ENCODE measurements at places on chromosomes 4 and X.
A peak's percentile ranks its signal among the peaks of the same experiment; 100 is the strongest.

DNA sequence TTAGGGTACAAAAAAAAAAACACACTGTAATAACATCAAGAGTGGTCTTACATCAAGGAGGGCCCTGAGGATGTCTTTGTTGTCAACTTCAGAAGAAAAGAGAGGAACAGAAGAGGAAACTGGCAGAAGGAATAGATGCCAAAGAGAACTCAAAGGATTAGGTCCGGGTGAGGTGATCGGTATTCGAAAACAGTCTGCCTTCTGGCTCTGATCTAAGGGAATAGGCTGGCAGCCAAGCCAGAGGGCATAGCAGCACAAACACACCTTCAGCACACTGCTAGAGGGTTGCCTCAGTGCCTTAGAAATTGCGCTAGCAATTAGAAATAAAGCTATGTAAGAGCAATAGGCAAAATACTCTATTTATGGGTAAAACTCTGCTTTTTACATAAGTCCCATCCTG lies 91.4 kb upstream of the TTC29 start:
- H3K36me3 ChIP-seq: no peaks in the 10 kb centered on the region
- H3K4me1 ChIP-seq: no peaks in the 10 kb centered on the region
- no peak overlapping the region for H3K4me3 ChIP-seq
- H3K27ac ChIP-seq: no peak overlapping the region
- no peaks in the 10 kb centered on the region for H3K27me3 ChIP-seq

GRCh38 chr4:122010610-122011009 lies 58.8 kb upstream of the TRPC3 start:
- H3K4me1 ChIP-seq: no peaks in the 10 kb centered on the region
- no peaks in the 10 kb centered on the region for H3K36me3 ChIP-seq
- no peaks in the 10 kb centered on the region for H3K27me3 ChIP-seq

DNA sequence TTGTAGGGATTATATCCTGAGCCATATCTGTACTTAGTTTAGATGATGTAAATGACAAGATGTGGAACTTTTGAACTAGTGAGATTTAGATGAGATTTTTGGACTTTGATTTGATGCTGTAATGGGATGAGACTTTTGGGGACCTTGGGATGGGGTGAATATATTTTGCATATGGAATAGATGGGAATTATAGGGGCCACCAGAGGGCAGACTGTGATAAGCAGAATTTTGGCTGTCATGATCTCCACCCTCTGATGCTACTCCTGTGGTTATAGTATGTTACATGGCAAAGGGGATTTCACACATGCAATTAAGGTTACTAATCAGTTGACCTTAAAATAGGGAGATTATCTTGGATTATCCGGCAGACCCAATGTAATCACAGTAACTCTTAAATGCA lies 214.0 kb upstream of the NHS start:
- H3K36me3 ChIP-seq: no peaks in the 10 kb centered on the region
- no peaks in the 10 kb centered on the region for H3K4me1 ChIP-seq
- H3K4me3 ChIP-seq: no peak overlapping the region
- no peak overlapping the region for H3K27ac ChIP-seq
- peak; percentile 4 for DNase-seq

GRCh38 chr4:15675356-15675755 lies 6.3 kb upstream of the FAM200B start:
- no peaks in the 10 kb centered on the region for H3K36me3 ChIP-seq
- H3K4me3 ChIP-seq: no peak overlapping the region
- H3K4me1 ChIP-seq: peaks cover 25% of the 10 kb centered on the region
- H3K27me3 ChIP-seq: no peaks in the 10 kb centered on the region
- H3K27ac ChIP-seq: no peak overlapping the region

GRCh38 chr4:20926529-20926928 lies 226.3 kb downstream of the PACRGL start:
- H3K4me1 ChIP-seq: no peaks in the 10 kb centered on the region
- DNase-seq: no peak
- no peaks in the 10 kb centered on the region for H3K27me3 ChIP-seq
- no peak overlapping the region for H3K27ac ChIP-seq
- H3K36me3 ChIP-seq: no peaks in the 10 kb centered on the region
- no peak overlapping the region for H3K4me3 ChIP-seq

DNA sequence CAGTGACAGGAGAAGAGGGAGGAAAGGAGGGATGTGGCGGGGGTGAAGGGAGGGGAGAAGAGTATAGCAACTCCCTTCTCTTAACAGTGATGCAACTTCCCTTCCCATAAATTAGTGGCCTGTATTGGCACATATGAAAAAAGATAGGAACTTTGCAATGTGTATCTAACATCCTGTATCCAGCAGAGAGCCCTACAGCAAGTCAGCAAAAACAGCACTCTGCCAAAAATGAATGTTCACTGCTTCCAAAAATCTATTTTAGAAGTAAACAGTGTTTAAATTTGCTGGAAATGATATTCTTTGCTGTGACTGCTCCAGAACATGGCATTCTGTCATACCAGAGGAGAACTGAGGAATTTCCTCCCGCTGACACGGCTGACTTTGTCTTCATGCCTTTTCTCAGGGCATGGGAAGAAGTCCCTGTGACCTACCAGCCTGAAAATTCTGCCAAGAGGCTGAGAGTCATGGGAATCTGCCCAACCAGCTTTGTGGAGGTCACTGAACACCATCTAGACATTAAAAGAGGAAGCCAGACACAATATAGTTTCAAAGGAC lies 343.4 kb upstream of the RASGEF1B start:
- no peaks in the 10 kb centered on the region for H3K27me3 ChIP-seq
- peak overlapping the region; percentile 72 for H3K27ac ChIP-seq
- no peaks in the 10 kb centered on the region for H3K4me1 ChIP-seq

GRCh38 chr4:77833126-77833724 lies 14.1 kb upstream of the CNOT6L start:
- no peak overlapping the region for H3K27ac ChIP-seq
- no peak overlapping the region for H3K4me3 ChIP-seq
- no peak for DNase-seq
- no peaks in the 10 kb centered on the region for H3K4me1 ChIP-seq
- H3K27me3 ChIP-seq: no peaks in the 10 kb centered on the region
- no peaks in the 10 kb centered on the region for H3K36me3 ChIP-seq

- peaks cover 3% of the 10 kb centered on the region for H3K4me1 ChIP-seq
- no peaks in the 10 kb centered on the region for H3K27me3 ChIP-seq
- no peak overlapping the region for H3K27ac ChIP-seq
- H3K4me3 ChIP-seq: no peak overlapping the region
Measured at GRCh38 chr4:40289366-40290188, 45.6 kb upstream of the CHRNA9 start.

GRCh38 chr4:104749062-104749461 lies 254.4 kb upstream of the CXXC4 start:
- no peak for DNase-seq
- H3K27ac ChIP-seq: no peak overlapping the region
- H3K4me3 ChIP-seq: no peak overlapping the region
- H3K27me3 ChIP-seq: no peaks in the 10 kb centered on the region

All from A673 (cell line).